Gastroesophageal sphincter (tissue), 4 donors: ENCODE measurements at places on chromosomes 1 and 21. TPM values are rescaled to one million over a fixed set of nuclear protein-coding genes. Genes with fewer than 3 reads are reported as not detected.
A peak's percentile ranks its signal among the peaks of the same experiment; 100 is the strongest.

DNA sequence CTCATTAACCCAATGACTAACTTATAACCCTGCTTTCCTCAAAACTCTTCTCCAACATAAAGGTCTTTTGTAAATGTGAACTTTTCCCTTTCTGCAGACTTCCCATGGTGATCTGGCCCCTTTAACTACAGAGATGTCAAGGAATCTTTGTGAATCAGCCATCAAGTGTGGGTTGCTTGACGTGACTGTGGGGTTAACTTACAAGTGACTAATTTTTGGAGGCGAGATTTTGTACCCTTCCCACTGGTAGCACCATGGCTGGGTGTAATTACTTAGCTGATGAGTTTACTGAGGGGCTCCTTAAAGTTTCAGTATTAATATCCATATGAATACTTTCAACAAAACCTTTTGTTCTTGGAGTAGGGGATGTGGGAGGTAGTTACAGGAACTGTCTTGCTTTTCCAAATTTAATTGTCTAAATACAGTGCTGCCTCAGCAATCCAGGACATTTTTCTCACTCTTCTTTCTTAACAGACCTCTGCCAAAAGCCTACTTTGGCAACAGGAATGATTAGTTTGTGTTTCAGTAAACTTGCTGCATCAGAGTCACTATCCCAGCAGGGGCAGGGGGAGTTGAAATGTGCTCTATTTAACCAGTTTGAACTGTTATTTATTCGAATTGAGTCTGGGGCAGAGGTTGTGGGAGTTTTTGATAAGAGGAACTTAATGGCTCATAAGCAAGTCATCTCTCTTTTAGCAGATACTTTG is 217.3 kb upstream of the FGGY start:
- ATAC-seq, result no peak

DNA sequence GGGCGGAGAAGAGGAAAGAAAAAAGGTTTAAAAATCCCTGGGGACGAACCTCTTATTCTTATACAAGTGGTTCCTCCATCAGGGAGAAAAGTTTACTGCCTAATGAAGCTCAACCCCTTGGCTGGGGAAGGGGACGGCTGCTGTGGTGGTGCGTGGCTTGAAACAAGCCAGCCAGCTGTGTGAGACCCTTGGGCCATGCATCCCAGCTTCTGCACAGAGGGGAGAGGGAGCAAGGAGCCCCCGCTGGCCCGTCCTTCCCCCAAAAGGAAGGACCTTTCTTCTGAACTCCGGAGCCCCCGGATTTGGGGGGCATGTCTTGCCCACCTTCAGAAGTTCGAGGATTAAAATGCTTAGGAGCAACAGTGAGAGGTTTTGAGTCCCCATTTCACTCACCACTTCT is 67.3 kb downstream of the STUM start:
- ATAC-seq, result no peak

GRCh38 chr1:203402629-203403337 is 51.9 kb upstream of the FMOD start:
- ATAC-seq, result peak; percentile 78

- ATAC-seq, result no peak
These were observed 6.6 kb downstream of the PKLR start for GRCh38 chr1:155294520-155295182.

DNA sequence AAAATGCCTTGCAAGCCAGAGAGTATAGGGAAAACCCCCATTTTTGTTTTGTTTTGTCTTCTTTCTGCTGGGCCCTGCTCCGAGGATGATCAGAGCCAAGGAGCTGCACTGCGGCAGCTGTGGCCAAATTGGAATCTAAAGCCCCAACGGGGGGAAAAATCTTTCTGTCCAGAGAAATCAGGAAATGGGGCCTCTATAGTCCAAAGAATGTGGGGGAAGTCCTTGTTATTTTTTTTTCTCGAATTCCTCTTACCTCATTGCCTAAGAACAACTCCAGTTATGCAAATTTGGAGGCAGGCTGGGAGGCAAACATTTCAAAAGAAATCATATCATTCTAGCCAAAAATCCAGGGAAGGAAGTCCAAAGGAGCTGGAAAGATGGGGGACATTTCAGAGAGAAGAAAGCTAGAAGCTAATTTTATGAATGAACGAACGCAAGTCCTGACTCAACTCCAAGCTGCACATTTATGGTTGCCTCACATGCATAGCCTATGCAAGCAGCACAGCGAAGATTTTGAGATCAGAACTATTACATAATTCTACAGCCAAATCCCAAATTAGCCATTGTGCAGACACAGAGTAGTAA is 263.2 kb downstream of the KCTD3 start:
- no peak for ATAC-seq

- ATAC-seq, result no peak
These were observed 45.0 kb upstream of the KIRREL1 start for GRCh38 chr1:157948312-157949073.

GRCh38 chr1:228081578-228082213 is 812 bp upstream of the ARF1 start:
- peak; percentile 19 for ATAC-seq

DNA sequence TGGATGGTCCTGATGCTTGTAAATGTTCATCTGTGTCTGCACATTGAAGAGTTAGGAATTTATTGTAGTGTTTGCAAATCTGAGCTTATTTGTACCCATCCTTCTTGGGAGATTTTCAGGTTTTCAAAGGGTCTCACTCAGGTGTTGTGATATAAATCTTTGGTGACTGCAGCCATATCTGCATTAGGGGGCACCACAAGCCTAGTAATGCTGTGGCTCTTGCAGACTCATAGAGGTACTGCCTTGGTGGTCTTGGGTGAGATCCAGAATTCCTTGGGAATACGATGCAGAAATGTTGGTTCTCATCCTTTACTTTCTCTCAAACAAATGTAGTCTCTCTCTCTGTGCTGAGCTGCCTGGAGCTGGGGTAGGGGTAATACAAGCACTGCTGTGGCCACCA is 405.9 kb downstream of the TTLL7 start:
- no peak for ATAC-seq

DNA sequence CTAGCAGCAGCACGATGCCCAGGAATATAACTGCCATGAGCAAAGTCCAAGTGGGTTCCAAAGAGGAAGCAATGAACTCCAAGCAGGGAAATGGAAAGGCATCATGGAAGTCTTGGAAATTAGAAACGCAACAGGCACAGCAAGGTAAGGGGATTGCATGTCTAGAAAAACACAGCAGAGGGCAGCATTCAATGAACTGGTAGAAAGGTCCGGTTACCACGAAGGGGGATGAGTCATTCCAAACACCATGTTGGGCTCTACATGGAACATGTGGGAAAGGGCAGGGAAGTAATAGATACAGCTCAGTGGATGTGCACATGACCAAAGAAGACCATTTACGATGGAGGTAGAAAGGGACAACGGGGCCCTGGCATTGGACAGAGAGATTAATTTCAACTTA is 36.4 kb downstream of the RXRG start:
- no peak for ATAC-seq

DNA sequence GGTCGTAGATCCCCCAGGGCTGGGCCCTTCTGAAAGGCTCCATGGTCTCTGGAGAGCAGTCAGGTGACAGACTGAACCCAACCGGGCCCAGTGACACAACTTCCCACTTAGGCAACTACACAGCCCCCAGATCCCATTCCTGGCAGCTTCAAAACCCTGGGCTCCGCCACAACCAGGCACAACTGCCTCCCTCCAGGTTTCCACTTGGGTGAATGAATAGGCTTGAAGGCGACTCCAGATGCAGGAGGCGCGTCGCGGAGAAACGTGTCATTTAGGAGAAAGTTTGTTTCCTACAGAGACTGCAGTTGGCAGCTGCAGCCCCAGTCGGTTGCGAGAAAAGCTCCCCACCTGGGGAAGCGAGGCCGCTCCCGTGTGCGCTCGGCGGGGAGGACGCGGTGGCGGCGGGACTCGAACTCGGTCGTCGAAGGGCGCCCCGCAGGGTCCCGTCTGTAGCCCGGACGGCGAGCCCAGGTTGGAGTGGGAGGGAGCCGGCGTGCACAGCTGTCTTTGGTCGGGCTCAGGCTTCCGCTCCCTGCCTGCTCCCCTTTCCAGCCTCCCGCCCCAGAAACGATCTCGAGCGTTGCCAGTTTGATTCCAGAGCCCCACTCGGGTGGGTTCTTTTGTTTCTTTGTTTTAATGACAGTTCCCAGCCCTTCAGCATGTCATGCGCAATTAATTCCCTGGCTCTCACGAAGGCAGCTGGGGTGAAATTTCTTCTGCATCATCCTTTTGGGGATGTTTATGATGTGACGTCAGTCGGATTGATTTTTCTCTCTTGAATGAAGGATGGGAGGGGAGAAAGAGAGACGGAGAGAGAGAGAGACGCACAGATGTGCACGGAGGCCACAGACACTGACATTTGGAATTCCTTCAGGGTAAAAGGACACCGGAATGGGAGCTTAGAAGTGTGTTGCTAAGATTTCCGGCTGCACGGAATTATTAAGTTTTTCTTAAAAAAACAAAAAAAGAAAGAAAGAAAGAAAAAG is 862 bp upstream of the SGIP1 start:
- ATAC-seq, result peak; percentile 40

DNA sequence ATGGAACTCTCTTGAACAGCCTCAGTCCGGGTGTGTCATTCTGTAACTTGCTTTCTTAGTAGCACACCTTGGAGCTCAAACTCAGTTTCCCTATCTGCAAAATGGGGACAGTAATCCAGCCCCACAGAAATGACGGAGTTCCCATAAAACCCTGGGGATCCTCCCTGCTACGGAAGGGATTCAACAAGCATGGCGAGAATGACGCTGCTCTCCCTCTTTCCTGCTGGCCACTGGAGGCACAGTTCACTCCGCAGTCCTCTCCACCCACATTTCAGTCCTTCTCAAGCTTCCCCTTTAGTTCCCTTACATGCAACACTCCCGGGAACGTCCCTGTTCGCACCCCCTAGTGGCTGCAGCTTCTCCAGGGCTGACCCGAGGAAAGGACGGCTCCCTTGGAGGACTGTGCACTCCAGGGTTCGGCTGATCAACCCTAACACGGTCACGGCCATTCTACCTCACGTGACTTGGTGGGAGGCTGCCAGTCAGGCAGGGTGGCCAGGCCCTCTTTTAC is 20.6 kb downstream of the RUNX3 start:
- ATAC-seq, result peak; percentile 66

- no peak for ATAC-seq
These were observed 150.6 kb upstream of the HOOK1 start for GRCh38 chr1:59664166-59664565.

- ATAC-seq, result no peak
These were observed 25.2 kb downstream of the HTR6 start for GRCh38 chr1:19689856-19690255.

DNA sequence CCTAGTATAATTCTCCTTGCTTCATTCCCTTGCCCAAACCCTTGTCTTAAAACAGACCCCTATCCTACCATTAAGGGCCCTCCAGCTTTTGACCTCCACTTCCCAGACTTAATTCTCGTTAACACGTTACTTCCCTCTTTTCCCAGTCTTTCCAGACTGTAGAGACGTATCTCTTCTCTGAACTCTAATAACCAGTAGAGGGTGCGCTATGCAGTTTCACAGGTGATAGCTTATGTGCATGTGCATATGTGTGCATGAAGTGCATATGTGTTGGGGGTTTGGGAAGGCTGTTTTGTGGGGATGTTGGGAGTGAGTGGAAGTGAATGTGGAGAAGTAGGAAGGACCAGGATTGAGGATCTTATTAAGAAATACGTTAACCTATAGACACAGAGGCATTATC is 78.1 kb upstream of the CCDC190 start:
- ATAC-seq, result no peak

- ATAC-seq, result no peak
These were observed 32.6 kb upstream of the MAGOH start for GRCh38 chr1:53270873-53271272.

DNA sequence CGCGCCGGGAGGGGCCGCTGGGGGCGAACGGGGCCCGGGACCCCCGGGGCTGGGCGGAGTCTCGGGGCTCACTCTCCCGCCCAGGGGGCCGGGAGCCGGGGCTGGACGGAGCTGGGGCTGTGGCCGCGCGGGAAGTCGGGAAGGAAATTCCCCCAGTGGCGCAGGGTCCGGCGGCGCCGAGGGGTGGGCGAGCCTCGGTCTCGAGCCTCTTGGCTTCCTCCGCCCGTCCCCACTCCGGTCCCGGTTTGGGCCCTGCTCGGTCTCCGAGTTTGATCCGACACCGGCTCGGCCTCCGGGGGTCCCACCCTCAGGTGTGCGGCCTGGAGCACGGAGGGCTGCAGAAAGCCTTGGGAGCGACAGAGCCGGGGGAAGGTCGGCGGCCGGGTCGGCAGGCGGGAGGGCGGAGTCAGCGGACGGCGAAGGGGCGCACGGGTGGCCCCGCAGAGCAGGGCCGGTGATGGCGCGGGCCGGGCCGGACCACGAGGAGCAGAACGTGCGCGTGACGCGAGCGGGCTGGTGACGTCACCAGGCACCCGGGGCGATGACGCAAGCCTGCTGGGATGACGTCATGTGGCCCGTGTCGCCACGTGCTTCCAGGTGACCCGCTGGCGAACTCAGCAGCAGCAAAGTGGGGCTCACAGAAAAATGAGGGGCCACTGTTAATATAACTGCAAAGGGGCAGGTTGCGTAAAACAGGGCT is 610 bp upstream of the HES4 start:
- peak; percentile 66 for ATAC-seq

GRCh38 chr1:65021795-65022194 is 55.4 kb upstream of the JAK1 start:
- peak; percentile 50 for ATAC-seq

- peak; percentile 50 for ATAC-seq
These were observed 35.5 kb downstream of the TOMM20 start for GRCh38 chr1:235093013-235093695.

GRCh38 chr1:204376465-204376864 is 16.7 kb upstream of the PLEKHA6 start:
- ATAC-seq, result no peak

CELA2A gene
- not detected for total RNA-seq

CRABP2 gene
- 4.9 TPM for total RNA-seq

PAQR6 gene
- total RNA-seq, result 3.4 TPM

ENAH gene
- total RNA-seq, result 158 TPM

PDPN gene
- total RNA-seq, result 14.6 TPM

OR2L2 gene
- not detected for total RNA-seq

KCNJ10 gene
- not detected for total RNA-seq

HECTD3 gene
- 48.6 TPM for total RNA-seq
